Glomerular endothelial cell (primary cell): ENCODE measurements at places on chromosomes 7 and 10. TPM values are rescaled to one million over a fixed set of nuclear protein-coding genes. Genes with fewer than 3 reads are reported as not detected.

DPCD gene
- 29.0 and 54.0 TPM in 2 replicates for total RNA-seq

DNA sequence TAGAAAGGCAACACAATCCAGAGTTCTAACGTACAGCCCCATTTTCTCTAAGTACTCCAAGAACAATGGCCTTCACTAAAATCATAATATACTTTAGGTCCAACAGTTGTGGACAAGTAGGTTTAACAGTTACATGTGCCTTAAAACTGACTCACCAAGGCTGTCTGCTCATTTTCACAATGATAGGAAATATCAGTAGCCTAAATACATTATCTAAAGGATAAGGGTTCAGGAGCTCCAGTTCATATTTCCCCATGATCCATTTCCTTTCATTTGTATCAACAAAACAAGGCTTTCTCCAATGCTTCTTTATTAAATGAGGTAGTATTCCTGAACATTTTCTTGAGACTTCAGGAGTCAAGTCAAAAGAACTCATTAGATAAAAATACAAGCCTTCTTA, 164.0 kb downstream of the SLC25A13 start:
- peak; percentile 65 for DNase-seq

GTF2IRD1 gene
- 13.6 and 13.8 TPM in 2 replicates for total RNA-seq

DNA sequence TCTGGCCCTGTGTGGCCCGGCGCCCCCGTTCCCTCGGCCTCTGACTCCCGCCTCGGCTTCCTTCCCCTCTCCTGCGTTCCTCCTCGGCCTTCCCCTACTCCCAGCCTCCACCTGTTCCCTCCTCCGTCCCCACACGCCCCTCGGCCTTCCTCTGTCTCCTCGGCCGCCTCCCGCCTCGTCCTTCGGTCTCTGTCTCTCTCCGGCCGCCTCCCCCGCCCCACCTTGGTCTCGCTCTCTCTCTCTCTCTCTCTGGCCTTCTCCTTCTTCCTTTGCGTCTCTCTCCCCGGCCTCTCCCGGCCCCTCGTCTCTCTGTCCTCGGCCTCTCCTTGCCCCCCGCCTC, 588 bp downstream of the GET4 start:
- DNase-seq, result no peak

IFIT1B gene
- not detected in 2 replicates for total RNA-seq

- no peak for DNase-seq
These were observed 36.6 kb downstream of the BRAF start for GRCh38 chr7:140888087-140888486.

- no peak for DNase-seq
These were observed 122.3 kb downstream of the JMJD1C start for GRCh38 chr10:63343476-63343875.

GRCh38 chr7:100991631-100992030, 22.3 kb downstream of the MUC12 start:
- no peak for DNase-seq

GRCh38 chr10:69414036-69415018, 2.4 kb downstream of the TACR2 start:
- DNase-seq, result no peak

GRCh38 chr7:127959770-127960169, 71.5 kb downstream of the LRRC4 start:
- DNase-seq, result no peak

GRCh38 chr7:131020759-131021261, 286.8 kb upstream of the KLF14 start:
- no peak for DNase-seq

DNA sequence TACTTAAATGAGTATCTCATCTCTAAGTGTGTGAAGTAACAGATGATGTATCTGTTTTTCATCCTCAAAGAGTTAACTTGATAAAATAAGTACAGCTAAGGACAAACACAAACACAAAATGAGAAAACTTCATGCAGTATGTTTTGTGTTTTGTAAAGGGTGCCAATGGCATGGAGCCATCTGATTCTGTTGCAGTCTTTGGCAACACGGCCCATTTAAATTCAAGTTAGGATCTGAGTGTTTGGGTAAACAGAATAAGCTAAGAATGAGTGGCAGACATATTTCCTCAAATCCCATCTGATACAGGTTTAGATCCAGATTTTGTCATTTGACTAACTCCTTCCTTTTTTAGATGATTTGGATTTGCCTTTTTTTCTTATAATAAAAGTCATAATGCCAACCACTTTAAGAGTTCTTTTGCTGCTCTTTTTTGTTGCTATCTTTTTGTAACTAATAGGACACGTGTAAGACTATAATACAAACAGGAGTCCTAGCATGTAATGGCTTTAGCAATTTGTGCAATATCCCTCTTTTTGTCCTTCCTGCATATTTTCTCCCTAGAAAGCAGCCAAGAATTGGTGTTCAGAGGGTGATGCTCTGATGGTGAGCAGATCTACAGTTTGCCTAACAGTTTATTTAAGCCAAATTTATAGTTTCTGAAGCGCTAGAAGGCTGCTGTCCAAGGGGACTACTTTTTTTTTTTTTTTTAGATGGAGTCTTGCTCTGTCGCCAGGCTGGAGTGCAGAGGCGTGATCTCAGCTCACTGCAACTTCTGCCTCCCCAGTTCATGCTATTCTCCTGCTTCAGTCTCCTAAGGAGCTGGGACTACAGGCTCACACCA, 18.9 kb upstream of the ACTA2 start:
- no peak for DNase-seq

DNA sequence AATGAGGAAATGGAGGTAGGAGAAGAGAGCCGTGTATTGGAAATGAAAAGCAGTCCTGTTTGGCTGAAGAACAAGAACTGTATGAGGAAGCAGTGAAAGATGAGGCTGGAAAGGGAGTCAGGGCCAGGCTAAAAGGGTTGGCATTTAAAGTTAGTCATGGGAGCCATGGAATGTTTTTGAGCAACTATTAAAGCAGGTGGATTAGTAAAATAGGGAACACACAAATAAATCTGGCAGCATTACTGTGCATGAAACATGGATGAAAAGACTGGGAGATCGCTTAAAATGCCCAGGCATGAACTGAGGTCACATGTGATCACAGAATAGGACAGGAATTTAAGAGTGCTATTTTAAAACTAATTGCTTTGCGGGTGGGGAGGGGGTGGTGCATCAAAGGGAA, 1.4 kb upstream of the IFRD1 start:
- DNase-seq, result no peak

GRCh38 chr10:13187135-13187534, 25.8 kb downstream of the MCM10 start:
- no peak for DNase-seq

- DNase-seq, result no peak
These were observed 177.9 kb upstream of the PLXDC2 start for GRCh38 chr10:19638182-19638895.

GRCh38 chr7:28165961-28166955, 14.3 kb downstream of the JAZF1 start:
- DNase-seq, result no peak

- no peak for DNase-seq
These were observed 3.5 kb downstream of the UNCX start for GRCh38 chr7:1236132-1236661.

DNA sequence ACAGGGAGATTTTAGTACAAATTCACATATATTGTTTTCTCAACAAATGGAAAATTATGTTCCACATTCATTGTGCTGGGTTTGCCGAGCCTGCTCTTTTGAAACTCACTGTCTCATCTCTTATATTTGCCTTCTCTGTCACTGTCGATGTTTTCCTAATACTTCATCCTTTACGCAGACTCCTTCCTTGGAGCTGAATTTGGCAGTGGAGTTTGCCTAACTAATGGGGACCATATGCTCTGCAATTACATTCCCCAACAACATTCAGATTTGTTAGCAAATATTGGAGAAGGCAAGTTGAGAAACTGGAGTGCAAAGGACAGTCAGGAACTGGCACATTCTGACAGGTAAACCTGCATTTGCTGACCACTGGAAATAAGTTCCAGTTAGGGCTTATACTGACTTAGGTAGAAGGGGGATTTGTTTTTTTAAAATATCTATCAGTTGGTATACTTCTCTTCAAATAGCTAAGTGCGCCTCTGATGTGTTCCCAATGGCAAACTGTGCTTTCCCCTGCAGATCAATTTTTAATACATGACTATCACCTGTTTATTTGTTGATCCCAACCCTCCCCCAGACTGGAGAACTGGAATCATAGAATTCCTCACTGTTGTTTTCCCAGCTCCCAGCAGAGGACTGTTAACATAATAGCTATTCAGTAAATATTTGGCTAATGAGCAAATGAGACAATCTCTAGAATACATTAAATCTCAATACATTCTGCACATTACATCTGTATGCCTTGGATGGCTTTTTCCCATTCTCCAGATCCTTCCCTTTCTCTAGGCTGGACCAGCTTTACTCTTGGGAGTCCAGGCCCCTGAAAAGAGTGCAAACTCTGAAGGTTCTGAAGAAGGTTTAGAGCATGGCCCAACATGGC, 769.3 kb downstream of the KCNMA1 start:
- DNase-seq, result no peak
